ENCODE measurements at places on chromosomes 5 and 9.

DNA sequence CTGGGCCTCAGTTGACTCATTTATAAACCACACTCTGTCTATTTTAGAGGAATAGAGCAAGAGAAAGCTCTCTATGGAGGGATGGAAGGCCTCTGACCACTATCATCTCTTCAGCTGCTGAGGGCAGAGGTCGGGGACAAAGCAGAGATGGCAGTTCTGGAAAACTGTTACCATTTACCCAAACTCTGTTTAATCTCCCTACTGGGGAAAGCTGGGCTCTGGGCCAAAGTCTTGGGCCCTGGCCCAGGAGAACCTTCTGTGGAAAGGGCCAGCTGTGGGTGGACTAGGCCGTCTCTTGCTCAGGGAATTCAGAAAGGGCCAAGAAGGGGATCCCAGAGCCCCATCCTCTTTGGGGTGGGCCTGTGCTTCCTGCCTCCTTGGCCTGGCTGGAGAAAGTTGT is 100.0 kb downstream of the PSD2 start:
- no peak for DNase-seq

- DNase-seq = no peak
These were observed 10.5 kb upstream of the TMEM252 start for GRCh38 chr9:68551191-68551590.

DNA sequence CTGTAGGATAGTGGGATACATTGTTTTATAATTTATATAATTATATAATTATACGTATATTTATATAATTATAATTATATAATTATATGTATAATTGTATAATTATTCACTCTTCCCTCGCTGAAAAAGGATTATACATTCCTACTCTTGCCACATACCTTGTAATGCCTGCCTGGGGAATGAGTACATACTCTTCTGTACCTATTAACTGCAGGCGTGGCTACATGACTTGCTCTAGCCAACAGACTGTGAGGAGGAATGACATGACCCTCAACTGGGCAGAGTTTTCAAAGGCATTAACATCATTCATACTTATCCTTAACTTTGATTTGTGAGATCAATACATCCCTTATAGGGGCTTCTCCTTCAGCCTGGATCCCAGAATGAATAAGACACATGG is 19.1 kb downstream of the ERMP1 start:
- DNase-seq = no peak

GRCh38 chr9:98881836-98882568 is 61.7 kb upstream of the COL15A1 start:
- DNase-seq = no peak

DNA sequence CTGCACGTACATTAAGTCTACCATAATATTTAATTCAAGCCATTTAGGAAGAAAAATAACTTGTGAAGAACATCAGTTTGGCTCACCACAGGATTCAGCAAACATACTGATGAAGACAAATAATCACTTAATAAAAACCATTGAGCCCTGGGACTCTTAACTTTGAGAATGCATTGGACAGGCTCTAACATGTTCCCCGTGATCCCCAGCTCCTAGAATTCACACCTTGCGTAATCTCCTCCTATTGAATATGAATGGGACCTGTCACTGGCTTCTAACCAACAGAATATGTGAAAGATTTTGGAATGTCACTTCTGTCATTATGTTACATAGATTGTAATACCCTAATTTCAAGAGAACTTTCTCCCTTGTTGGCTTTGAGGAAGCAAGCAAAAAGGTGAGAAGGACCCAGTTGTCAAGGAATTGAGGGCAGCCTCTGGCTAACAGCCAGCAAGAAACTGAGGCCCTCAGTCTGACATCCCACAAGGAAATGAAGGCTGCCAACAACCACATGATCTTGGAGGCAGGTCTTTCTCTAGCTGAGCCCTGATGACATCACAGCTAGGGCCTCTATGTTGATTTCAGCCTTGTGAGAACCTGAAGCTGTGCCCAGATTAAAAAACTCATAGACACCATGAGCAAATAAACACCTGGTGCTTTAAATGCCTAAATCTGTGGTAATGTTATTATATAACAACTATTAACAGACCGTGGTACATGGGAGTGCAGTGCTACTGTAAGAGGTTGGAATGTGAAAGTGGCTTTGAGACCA is 433.2 kb downstream of the SEMA5A start:
- DNase-seq = no peak

DNA sequence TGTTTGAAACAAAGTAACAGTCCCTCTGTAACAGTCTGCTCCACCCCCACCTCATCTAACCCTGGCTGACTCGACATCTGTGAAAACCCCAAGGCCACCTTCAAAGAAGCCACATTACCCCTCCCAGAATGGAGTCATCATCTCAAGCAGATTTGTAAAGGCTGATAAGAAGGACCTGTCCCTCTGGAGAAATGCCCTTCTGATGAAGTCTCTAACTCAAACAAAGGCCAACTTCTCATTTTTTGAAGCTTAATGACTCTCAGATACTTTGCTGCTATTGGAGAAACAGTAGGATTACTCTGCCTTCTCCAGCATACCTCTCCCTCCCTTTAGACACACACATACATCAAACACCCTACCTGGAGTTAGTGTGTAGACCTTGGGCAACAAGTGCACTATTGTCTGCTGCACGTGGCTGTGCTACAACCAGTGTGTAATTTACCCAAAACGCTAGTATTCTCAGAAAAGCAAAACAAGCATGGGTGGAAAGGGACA is 5.3 kb upstream of the SUSD1 start:
- DNase-seq = no peak

DNA sequence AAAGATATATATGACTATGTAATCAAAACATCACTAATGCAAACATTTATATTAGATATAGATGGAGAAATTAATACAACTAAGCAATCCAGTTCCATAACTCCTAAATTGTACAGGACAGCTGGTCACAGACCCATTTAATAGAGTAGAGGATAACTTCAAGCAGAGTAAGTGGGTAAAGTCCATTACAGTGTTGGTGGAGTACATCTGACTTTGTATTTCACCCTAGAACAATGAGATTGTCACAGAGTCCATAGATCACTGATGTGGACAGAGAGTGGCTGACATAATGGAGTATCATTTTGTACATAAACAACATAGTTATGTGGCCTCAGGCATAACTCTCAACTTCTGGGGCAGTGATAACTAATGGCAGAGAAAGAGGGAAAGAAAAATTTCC is 267.8 kb upstream of the KLF9 start:
- DNase-seq = no peak

GRCh38 chr5:178287791-178288105 is 55.1 kb upstream of the PHYKPL start:
- no peak for DNase-seq

GRCh38 chr9:131367450-131367849 is 26.4 kb upstream of the PRRC2B start:
- DNase-seq = no peak

- no peak for DNase-seq
These were observed 461.3 kb upstream of the RORB start for GRCh38 chr9:74035786-74036185.

DNA sequence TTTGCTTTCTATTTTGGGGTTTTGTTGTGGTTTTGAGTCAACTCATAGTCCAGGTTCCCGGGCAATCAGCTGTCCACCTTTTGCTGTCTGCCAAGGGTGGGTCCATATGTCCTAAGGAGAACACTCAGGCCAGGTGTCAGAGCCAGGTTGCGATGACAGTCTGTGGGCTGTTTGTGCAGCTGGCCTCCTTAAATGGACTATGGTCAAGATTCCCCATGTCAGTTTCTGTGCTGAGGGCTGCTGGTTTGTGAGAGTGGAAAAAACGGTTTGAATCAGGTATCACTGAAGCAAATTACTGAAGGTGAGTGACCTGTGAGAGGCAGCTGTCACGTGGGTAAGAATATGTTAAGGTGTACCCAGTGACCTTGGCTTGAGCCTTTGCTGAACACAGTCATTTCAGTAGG is 33.0 kb downstream of the SNX30 start:
- DNase-seq = no peak

DNA sequence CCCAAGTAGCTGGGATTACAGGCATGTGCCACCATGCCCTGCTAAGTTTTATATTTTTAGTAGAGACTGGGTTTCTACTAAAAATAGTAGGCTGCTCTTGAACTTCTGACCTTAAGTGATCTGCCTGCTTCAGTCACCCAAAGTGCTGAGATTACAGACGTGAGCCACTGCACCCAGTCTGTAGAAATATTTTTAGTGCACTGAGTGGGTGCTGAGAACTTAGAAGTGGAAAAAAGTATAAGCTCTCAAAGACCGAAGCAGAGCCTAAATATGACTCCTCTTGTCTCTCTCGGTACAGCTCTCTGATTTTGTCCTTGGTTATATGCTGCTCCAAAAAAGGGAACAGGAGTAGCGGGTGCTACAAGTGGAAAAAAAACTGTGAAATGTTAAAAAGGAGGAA is 353.8 kb upstream of the IZUMO3 start:
- DNase-seq = no peak

- DNase-seq = no peak
These were observed 107.5 kb downstream of the ROR2 start for GRCh38 chr9:91842358-91843049.

GRCh38 chr9:92781899-92782298 is 17.3 kb upstream of the BICD2 start:
- no peak for DNase-seq

DNA sequence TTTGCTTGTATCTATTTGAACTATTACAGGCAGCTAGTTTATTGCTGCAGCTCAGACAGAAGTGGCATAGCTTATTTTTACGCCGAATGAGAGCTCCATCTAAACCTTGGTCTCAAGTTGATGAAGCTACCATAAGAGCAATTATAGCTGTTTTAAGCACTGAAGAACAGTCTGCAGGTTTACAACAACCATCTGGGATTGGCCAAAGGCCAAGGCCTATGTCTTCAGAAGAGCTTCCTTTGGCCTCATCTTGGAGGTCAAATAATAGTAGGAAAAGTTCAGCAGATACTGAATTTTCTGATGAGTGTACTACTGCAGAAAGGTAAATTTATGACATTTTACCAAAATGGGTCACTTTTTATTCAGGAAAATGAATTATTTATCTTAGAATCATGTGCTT is 67.9 kb downstream of the YTHDC2 start:
- DNase-seq = no peak

DNA sequence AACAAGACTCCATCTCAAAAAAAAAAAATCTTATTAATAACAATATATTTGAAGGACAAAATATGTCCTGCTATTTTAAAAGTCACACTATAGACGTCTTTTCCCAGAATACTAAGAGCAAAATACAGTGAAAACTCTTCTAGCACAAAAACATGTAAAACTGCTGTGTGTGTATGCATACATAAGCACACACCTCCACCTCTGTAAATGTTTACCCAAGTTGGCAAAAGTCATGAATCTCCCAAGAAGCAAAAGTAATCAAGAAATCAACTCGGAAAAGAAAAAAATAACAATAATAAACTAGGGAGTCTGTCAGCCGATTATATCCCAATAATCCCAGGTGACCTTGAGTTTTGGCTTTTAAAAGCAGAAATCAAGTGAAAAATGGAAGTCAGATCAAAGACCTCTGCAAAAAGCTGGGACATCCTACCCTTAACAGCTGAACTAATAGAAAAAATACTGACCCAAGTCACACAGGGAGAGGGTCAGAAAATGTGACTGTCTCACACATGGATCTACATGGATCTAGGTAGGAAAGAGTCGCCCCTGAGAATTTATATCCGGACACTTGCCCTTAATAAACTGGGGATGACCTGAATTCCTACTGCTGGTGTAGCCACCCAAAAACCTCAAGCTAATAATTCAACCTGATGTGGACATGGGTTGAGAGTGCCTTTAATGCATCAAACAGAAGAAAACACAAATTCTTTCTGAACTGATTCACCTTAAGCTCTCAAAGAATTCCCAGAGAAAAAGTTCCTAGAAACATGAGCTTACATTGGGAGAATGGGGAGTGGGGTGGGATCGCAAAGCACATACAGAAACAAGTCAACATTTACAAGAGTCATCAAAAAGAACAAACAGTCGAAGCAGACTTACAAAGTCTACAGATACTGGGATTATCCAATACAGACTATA is 29.9 kb downstream of the LPAR1 start:
- DNase-seq = no peak

DNA sequence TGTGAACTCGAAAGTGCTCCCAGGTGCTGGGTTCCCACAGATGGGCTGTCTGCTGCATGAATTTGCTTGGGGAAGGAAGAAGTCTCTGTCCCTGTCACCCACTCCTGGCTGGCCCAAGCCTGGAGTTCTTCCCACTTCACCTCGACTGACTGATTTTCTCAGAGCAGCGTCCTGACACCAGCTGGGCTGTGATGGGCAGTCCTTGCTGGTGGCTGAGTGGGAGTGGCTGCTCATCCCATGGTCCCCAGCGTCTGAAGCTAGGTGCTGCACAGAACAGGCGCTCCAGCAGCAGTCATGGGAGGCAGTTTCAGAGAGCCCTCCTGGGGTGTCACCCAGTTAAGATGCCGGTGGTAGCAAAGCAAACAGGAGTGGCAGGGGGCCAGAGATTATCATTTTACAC is 10.1 kb upstream of the NEURL1B start:
- no peak for DNase-seq

DNA sequence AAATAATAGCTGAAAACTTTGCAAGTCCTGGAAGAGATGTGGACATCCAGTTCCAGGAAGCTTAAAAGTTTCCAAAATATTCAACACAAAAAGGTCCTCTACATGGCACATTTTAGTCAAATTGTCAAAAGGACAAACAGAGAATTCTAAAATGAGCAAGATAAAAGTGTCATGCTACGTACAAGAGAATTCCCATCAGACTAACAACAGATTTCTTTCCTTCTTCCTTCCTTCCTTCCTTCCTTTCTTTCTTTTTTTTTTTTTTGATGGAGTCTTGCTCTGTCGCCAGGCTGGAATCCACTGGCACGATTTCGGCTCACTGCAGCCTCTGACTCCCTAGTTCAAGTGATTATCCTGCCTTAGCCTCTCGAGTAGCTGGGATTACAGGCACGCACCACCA is 39.3 kb downstream of the BTNL8 start:
- DNase-seq = no peak

DNA sequence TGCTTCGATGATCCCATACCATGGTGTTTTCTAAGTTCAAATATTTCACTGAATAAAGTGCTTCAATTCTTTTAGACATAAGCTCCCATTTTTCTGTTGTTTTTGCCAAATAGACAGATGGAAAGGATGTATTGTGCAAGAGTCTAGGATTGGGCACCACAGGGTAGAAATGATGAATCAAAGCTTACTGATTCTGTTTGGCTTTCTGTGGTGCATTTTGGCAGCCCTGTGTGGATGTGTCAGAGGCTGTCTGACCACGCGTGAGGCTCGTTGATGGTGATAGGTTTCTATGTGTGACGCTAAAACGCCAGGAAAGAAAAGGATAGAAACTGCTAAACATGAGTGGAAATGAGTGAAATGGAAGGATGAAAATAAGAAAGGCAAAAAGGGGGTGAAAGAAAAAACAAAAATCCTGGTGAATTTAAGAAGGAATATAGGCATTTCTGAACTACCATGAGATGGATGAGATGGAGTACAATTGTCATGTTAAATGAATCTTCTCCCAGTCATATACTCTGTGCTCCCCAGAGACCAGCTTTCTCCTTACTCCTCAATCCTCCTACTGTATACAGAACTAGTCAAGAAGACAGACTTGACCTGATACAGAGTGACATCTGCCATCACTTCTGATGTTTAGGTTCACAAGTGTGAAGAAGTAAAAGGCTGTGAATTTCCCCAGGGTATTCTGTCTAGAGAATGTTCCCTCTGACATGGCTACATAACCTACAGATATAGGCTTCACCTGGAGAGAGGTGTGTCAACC is 54.4 kb downstream of the ANKH start:
- no peak for DNase-seq

- DNase-seq = no peak
These were observed 244.4 kb downstream of the FAM114A2 start for GRCh38 chr5:153794327-153794726.

GRCh38 chr5:108801776-108802175 is 54.1 kb downstream of the FER start:
- DNase-seq = no peak
